ENCODE measurements at places on chromosomes 7 and 10. TPM values are rescaled to one million over a fixed set of nuclear protein-coding genes. Genes with fewer than 3 reads are reported as not detected.

- DNase-seq: peak; percentile 50
Measured at GRCh38 chr7:48147078-48147591, 24.1 kb upstream of the ABCA13 start.

Gene AGMO
- polyA plus RNA-seq: not detected

DNA sequence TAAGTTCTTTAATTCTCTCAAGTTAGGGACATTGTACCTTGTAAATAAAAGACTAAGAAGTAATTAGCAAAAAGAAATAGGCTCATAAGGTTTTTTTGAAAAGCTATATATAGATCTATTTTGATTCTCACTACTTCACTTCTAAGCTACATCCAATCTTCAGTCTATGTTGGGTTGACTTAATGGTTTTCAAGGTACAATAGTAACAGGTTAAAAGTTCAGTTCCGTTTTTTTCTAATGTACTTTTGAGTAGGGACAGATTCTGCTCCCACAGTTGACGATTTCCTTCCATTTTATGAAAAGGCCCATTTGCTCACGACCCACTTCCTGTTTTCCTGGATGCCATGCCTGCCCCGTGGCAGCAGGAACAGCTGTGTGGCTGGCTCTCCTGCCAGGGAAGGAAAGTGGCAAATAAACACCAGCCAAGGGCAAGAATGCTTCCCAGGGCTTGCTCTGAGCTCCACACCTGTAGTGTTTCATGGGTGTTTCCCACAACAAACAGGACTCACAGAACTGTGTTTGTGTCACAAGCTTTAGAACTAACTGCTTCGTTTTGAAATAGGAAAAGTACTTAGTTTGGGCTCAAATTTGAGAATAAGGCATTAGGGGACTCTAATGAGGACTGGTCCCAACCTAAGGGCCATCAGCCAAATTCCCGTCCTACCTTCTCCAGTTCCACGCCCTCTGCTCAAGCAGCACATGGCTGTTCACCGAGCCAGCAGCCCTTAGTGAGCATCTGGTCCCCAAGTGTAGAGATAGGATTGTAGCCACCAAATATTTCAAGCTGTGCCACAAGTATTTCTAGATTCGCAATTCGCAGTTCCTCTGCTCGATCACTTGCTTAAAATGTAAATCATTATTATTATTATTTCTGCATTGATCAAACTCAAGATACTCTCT, 240.7 kb downstream of the COBL start:
- DNase-seq: no peak

Gene TFR2
- 0.23 TPM for polyA plus RNA-seq

Gene ACSL5
- polyA plus RNA-seq: 0.23 TPM

- DNase-seq: no peak
Measured at GRCh38 chr7:67843001-67843565, 846.5 kb downstream of the TYW1 start.

- no peak for DNase-seq
Measured at GRCh38 chr10:99605351-99605750, 14.9 kb downstream of the SLC25A28 start.

Gene DPYSL4
- polyA plus RNA-seq: 6.6 TPM

DNA sequence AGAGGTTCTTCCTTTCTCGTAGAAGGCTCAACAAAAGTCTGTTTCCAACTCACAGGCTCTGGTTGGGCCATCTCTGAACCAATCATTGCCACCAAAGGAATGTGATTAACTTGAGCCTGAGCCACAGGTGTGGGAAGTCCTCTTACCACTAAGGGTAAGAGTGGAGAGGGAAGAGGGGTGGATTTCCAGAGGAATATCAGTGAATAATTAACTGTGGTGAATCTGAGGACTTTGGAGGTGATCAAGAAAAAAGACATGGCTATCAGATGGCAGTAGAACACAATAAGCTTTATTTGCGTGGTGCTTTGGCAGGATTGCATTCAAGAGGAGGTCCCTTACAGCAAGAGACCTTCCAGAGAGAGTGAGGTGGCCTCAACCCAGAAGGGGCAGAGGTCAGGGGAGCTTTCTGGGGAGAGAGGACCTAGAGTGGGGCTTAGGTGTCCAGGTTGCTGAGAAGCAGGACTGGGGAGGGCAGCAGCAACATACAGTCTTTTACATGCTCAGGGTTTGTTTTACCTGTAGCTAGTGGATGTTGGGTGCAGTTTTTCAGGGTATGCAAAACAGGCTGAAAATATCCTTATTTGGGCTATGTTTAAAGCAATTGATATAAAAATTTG, 61.4 kb downstream of the BBS9 start:
- DNase-seq: no peak

GRCh38 chr7:8178353-8178752, 83.6 kb downstream of the ICA1 start:
- no peak for DNase-seq

DNA sequence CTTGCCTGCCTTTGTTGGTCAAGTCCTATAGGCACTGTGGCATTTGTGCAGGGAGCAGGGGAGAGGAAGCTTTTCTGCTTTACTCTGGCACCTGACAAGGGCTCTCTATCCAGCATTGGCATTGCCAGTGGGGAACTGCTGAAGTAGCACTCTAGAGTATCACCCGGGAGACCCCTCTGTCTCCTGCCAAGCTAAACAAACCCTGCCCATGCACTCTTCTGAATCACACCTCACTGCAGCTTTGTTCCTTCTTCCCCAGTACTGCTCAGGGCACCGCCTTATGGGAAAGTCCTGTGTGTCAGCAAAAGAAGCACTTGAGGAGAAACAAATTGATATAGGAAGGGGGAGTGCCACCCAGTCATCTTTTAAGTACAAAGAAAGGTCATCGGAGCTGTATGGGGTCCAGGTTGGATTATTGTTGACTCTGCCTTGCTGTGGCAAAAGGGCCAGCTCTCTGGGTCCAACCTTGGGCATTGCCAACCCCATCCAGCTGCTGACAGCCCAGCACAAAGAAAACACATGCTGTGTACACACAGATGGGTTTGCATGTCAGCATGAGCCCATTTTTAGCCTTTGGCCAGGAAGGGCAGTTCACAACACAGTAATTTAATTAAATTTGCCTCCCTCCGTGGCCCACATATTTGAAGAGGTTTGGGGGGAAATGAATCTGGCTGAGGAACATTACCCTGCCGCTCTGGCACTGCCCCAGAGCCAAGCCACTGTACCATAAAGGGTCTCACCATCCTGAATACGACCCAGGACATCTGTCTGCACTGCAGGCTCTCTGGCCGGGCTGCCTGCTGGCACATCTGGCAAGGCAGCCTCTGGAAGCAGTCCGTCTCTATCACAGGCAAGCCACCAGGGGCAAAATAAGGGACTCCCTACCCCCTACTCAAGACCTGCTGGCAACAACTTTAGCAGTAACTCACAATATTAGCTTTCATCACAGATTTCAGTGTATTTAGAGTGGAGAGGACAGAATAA, 13.1 kb downstream of the LRRC4 start:
- DNase-seq: peak; percentile 90

GRCh38 chr10:98128802-98129201, 5.7 kb upstream of the R3HCC1L start:
- no peak for DNase-seq

Gene RSU1
- polyA plus RNA-seq: 109 TPM

Gene ICA1
- 0.17 TPM for polyA plus RNA-seq

DNA sequence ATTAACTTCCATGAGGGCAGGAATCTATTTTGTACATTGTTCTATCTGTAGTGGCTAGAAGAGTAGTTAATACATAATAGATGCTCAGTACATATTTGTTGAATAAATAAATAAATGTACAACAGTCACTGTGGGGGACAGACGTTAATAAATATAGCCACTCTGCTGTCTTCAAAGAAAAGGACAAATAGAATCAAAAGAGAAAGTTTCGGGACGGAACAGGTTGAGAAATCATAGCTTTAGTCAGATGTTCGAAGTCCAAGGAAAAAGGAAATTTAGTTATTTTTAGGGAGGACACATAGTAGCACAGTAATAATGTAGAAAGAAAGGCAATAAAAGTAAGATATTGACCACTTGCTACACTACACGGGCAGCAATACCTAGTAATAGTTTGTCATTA, 861.4 kb downstream of the PCDH15 start:
- no peak for DNase-seq

- no peak for DNase-seq
Measured at GRCh38 chr10:127928021-127928806, 21.3 kb downstream of the PTPRE start.

Gene IFIT1
- 0.37 TPM for polyA plus RNA-seq

Gene MOGAT3
- not detected for polyA plus RNA-seq

Gene MYO3A
- not detected for polyA plus RNA-seq

Gene CC2D2B
- 0.08 TPM for polyA plus RNA-seq

Gene ANKRD1
- polyA plus RNA-seq: 0.16 TPM

Gene GCK
- polyA plus RNA-seq: not detected

Gene BTBD16
- polyA plus RNA-seq: 0.14 TPM

- no peak for DNase-seq
Measured at GRCh38 chr7:48350515-48350914, 179.3 kb downstream of the ABCA13 start.

- no peak for DNase-seq
Measured at GRCh38 chr10:64303566-64303965, 782.4 kb downstream of the REEP3 start.

- DNase-seq: no peak
Measured at GRCh38 chr10:57222603-57223002, 861.5 kb upstream of the ZWINT start.

GRCh38 chr10:13717936-13718772, 131.4 kb downstream of the PRPF18 start:
- DNase-seq: peak; percentile 82

DNA sequence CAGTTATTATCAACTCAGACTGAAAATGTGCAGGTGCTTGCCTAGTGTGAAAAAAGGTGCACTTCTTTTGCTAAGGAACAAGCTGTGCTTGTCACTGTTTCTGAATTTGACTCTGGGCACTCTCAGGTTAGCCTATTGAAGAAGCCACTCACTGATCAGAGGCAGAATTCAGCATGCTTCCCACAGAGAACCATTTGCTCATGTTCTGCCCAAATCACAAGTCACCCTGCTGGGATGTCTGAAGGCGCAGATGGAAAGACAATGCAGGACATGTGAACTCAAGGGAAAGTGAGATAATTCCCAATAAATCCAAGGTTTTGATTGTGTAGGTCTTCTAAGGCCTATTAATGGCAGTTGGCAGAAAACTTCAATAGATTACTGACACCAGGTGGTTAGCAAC, 47.8 kb upstream of the CSTF2T start:
- DNase-seq: no peak

DNA sequence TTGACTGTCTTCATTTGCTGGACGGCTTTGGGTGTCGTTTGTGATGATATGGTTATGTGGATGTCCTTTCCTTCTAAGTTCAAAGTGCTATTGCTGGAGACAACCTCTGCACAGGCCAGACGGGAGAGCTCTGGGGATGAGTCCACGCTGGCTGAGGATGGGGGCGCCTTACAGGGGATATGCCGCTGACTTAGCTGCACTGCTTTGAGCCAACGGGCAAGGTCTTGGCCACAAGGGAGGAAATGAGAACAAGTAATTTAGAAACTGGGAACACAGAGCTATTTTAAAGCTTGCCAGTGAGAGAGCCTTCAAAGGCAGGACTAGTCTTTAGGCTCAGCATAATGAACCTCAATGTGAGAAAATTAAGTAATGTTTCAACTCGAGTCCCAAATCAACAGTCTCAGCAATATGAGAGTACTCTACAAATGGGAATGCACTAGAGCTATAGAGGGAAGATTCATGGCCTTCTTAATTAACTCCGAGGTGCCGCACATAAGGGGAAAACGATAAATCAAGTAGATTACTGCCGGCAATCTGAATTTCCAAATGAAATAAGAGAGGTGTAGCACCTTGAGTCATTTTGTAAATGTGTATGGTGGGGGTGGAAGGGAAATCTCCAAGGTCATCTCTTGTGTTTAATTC, 209.3 kb downstream of the JAZF1 start:
- DNase-seq: no peak

- no peak for DNase-seq
Measured at GRCh38 chr7:130500463-130500862, 8.6 kb downstream of the MEST start.

- DNase-seq: no peak
Measured at GRCh38 chr7:143050931-143051330, 1.2 kb upstream of the OR6V1 start.

Gene TMEM60
- polyA plus RNA-seq: 18.6 TPM

DNA sequence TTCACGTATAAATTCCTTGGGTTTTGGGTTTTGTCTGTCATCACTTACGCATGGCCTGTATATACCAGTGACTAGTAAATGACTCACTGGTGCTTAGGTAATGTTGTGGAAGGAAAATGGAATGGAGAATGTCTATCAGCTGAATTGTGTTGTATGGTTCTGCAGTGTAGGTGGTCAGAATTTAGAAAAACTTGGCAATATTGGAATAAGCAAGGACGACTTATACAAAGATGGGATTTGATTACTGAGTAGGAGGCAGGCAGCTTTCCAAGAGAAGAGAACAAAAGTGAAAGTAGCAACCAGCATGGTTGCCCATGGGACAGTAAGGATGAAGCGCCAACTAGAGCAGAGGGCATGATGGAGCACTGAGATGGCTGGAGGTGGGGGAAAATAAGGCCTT, 168.6 kb upstream of the CSTF2T start:
- peak; percentile 86 for DNase-seq

Gene ZNF277
- 11.8 TPM for polyA plus RNA-seq

GRCh38 chr7:135273581-135273980, 39.9 kb downstream of the STRA8 start:
- DNase-seq: no peak

GRCh38 chr10:111034598-111035310, 42.1 kb upstream of the ADRA2A start:
- no peak for DNase-seq

GRCh38 chr10:132707121-132707775, 78.7 kb downstream of the NKX6-2 start:
- DNase-seq: no peak

Gene PTPRZ1
- polyA plus RNA-seq: 17.1 TPM

Gene COL13A1
- 5.4 TPM for polyA plus RNA-seq

Gene PNLIP
- not detected for polyA plus RNA-seq

DNA sequence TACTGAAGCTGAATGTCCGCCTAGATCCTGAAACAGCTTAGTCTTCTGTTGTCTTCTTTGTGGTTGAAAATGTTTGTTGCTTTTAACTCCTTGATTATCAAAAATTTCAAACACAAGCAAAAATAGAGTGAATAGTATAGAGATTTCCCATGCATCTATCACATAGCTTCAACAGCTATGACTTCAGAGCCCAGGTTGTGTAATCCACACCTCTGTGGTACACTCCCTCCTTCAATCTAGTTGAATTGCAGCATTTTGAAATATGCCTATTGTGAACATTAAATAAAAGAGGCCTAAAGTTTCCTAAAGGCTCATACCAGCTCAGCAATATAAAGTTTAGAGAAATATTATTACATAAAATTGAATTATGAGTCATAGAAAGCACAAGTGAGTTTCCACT, 204.7 kb upstream of the HDAC9 start:
- no peak for DNase-seq

DNA sequence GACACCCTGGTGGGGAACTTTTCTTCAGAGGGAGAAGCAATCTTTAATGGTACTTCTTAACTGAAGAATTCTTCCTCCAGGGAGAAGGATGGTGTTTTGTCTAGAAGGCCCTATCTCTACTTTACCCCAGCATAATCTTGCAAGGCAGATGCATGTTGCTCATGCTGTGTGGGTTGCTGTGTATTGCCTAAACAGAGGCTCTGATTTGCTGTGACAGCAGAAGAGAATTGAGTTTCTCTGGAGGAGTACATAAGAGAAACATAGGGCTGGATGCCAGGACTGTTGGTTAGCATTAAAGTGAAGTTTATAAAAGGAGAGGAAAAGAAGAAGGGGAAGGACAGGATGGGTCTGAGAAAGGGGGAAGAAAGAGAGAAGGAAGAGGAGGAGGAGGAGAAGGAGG, 248.1 kb upstream of the HPS1 start:
- no peak for DNase-seq

Gene MBL2
- polyA plus RNA-seq: not detected

Data from mammary epithelial cell (primary cell).